ENCODE measurements at places on chromosomes 12 and 14.
A peak's percentile ranks its signal among the peaks of the same experiment; 100 is the strongest.

DNA sequence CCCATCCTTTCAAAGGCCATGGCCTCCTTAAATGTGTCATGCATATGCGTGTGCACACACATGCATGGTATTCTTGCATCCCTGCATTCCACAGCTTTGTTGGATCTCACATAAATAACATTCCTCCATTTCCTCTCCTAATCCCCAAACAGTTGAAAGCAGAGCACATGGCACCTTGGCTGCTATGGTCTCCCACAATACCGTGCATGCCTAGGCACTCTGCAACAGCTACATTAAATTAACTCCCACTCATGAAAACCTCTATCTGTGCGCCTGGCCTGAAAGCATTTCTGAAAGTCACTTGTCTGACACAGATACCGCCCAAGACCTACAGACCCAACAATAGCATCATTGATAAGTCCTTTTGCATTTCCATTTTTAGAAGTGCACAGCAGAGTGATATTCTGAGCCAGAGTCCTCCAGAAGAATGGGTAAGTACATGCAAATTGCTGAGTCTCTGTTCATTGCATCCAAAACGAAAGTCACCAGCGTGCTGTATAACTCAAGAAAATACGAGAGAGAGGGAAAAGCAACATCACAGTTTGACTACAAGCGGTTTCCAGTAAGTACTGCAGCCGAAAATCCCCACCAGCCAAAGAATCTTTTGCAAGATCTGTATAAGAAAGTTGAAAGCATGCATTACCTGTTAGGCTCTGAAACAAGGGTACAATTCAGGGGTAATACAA lies 436 bp downstream of the ASB2 start:
- DNase-seq = no peak

DNA sequence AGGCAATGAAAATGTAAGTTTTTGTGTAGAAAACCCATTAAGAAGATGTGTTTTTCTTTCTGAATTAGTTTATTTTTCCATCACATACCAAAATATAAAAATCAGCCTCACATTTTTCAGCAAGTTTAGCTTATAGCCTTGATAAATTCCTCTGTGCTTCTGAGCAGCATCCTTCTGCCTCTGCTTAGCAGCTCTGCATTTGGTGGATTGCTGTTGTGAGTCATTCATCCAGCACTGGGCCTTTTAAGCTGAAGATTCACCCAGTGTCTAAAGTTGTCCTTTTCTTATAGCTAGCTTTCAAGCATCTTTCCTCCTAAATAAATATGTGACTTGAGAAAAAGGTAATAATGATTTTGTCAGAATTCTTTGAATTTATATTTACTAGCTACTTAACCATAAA lies 206.1 kb downstream of the PCNX1 start:
- no peak for DNase-seq

DNA sequence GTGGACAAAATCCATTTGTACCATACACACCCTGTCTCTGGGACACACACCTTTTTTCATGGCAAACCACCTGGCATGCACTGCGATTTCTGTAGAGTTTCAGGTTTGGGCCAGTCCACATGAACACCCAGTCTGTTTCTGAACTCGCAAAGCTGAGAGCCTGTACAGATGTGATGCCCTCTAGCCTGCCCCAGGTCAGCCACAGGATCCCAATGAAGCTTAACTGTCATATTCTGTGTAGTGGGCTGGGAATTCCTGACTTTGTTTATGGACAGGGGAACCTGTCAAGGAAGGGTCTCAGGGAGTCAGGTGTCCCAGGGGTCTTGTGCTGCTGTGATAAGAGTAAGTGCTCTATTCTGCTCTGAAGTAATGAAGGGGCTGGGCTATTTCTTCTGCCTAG lies 39.8 kb downstream of the CPM start:
- DNase-seq = no peak

- DNase-seq = no peak
Observed at GRCh38 chr14:93825235-93825553, 36.9 kb upstream of the PRIMA1 start.

DNA sequence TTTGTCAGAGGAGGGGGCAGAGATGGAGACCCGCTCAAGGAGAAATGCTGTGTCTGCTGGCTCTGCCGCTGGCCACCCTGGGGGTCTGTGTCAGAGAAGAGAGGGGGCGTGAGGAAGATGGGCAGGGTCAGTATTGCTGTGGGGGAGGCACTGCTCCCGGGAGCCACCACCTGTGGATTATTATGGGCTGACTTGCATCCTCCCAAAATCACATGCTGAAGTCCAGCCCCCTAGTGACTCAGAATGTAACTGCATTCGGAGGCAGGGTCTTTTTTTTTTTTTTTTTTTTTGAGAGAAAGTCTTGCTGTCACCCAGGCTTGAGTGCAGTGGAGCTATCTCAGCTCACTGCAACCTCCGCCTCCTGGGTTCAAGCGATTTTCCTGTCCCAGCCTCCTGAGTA lies 12.3 kb downstream of the ABCD4 start:
- no peak for DNase-seq

DNA sequence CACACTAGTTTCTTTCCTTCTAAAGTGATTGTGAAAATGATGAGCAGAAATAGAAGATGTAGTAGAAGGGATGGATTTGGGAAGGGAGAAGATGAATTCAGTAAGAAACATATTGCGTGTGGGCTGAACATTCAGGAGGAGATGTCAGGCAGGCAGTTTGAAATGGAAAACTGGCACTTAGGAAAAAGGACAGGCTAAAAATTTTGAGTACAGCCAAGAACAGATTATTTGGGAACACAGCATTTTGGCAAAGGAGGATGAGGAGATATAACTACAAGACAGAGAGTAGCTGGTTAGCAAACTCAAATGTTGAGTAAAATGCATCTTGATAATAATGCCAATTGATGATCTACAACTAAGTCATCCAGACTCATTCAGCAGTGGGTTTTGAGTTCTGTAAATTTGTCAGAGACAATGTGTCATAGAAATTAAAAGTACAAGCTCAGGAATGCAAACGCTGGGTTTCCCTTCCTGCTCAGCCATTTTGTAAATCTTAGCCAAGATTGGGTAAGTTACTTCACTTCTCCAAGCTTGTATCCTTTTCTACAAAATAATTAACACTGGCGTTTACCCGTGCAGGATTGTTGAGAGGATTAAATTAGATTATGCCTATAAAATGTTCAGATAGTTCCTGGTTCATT lies 255.0 kb downstream of the NAV3 start:
- DNase-seq = no peak

- no peak for DNase-seq
Observed at GRCh38 chr14:67719866-67720265, 18.2 kb downstream of the RDH12 start.

- no peak for DNase-seq
Observed at GRCh38 chr14:39241637-39242036, 7.9 kb downstream of the MIA2 start.

- no peak for DNase-seq
Observed at GRCh38 chr14:75927564-75928087, 54.2 kb downstream of the TGFB3 start.

- DNase-seq = no peak
Observed at GRCh38 chr14:101134851-101135433, 231.4 kb upstream of the RTL1 start.

DNA sequence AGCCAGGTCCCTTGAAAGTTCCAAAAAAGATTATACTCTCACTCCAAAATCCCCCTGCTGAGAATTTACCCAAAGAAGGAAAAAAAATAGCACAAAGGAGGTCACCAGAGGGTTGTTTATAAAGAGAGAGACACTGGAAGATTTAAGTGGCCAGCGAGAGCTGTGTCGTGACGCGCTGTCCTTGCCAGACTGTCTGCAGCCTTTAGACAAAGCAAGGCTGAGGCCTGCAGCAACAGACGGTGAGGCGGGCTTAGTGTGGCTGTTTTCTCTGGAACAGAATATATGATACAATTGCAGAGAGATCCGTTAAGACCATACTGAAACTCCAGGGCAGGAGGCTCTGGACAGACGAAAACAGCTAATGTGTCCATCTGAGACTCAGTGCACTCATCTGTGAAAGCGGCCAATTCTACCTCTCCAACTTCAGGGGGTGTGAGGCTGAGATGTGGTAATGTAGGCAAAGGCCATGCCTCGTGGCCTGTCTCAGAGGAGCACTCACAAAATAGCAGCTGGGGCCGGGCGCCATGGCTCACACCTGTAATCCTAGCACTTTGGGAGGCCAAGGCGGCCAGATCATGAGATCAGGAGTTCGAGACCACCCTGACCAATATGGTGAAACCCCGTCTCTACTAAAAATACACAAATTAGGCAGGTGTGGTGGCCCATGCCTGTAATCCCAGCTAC lies 36.2 kb downstream of the ANAPC7 start:
- DNase-seq = no peak

DNA sequence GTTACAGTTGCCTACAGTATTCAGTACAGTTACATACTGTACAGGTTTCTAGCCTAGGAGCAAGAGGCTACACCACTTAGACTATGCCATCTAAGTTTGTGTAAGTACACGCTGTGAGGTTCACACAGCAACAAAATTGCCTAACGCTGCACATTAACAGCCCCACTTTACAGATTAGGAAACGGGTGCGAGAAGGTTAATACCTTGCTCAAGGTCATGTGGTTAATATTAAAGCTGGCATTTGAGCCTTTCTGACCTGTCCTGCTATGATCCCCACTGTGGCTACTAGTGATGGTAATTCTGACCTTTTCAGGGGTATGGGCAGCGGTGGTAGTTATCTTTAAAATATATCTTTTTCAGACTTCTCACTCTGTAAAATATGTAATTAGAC lies 20.9 kb downstream of the ACVR1B start:
- DNase-seq = no peak

DNA sequence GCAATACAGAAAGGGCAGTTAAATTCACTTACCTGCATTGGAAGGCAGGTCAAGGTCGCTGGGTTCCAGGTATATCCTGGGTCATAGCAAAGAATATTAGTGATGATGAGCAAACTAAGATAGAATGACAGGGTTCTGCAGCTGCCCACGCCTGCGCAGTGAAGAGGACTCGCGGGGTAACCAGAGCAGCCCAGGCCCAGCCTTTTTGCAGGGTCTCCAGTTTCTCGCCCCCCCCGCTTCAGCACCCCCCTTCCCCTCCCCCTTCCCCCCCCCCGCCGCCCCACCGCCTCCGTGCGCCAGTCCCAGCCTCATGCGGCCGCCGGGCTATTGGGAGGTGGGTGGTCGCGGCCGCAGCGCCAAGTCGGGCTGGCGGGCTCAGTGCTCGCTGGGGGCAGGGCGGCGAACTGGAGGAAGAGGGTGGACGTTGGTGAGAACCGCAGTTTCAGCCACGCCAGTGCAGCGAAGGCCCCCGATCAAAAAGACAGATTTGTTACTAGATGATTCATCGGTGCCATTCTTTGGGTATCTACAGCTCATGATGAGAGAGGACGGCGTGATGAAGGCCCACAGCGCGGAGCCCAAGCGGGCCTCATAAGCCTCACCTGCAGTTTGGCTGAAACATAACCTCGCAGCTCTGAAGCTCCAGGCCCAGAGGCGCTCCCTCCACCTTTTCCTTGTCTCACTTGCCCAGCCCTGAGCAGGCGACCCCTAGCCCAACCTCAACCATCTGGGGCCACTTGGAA lies 20.2 kb downstream of the SLC2A3 start:
- DNase-seq = no peak

GRCh38 chr12:51343201-51343600 lies 3.3 kb downstream of the CELA1 start:
- no peak for DNase-seq

DNA sequence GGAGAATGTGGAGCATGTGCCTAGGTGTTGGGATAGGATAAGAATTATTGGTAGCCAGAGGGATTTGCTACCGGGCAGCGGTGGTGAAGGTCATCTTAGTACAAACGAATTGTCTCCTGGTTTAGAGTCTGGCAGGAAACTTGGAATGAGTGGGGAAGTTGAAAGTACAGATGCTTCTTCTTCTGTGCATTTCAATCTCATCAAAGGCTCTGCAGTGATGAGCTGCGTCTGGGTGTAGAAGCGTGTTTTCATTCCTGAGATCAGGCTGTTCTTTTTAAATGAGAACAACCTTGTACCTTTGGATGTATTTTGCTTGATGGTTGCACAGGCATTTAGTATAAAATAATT lies 2.1 kb downstream of the WNK1 start:
- no peak for DNase-seq

- no peak for DNase-seq
Observed at GRCh38 chr14:105346876-105347586, 32.5 kb downstream of the PACS2 start.

GRCh38 chr12:86389949-86390348 lies 133.8 kb upstream of the MGAT4C start:
- DNase-seq = no peak

DNA sequence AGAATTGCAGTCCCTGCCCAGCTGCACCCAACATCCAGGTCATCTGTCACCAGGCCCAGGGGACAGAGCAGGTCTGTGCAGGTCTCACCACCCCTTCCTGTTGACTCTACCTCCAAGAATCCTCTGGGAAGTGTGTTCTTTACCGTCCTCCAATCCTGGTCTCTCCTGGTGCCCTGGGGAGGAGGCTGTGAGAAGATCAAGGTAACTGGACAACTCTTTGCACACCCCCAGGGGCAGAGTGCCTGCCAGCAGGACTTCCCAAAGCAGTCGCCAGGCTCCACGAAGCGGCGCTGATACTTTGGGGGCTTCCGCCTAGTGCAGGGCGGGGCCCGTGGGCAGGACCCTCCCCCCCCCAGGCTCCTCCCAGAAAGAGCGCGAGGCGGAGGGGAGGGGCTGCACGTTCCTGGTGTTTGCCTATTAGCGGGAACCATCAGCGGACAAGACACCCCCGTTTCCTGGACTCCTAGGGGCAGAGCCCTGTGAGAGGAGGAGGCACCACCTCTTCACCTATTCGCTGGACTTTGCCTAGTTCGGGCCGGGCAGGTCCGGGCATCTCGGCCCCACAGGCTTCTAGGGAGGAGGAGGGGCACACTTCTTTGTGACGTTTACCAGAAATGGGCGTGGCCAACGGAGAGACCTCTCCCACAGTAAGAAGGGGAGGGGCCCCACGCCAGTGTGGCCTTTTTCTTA lies 918.0 kb downstream of the AACS start:
- peak; percentile 89 for DNase-seq

DNA sequence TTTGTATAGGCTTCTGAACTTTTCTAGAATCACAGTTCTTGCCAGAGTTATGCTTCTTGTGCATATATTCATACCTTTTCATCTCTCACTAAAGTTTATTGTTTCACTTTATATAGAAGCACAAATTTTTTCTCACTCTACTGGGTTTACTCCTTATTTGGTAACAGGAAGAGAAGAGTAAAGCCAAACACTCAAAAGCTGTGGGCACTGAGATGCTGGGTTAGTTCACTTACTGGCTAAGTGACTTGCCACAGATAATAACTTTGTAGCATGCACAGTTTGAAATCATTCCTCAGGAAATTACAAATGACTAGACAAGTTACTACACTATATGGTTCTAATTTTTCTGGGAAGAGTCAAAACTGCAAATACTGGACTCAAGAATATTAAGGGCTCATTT lies 7.8 kb downstream of the HIGD1C start:
- DNase-seq = no peak

GRCh38 chr14:75254381-75254822 lies 24.2 kb upstream of the FOS start:
- DNase-seq = no peak

GRCh38 chr12:67792185-67792584 lies 143.6 kb downstream of the DYRK2 start:
- DNase-seq = no peak

DNA sequence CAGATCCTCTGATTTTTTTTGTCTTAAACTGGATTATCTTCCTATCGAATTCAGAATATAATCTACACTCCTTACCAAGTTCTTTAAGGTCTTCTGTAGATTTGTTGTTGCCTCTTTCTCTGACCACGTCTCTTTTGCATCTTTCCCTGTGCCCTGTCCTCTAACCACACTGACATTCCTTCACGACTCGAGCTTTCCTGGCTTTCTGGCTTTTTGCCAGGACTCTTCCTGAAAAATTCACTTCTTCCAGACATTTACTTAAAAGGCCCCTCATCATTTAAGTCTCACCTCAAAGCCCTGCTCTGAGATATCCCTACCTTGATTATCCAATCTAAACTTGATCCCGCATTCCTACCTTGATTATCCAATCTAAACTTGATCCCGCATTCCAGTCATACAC lies 422.3 kb upstream of the DCN start:
- DNase-seq = no peak
